Stimulated activated CD4-positive, alpha-beta T cell treated with anti-CD3 and anti-CD28 coated beads, Interleukin-15, amount 100 ng/mL, for 1 hour (primary cell): ENCODE measurements at places on chromosomes 13 and 19.

- DNase-seq, result no peak
Observed at GRCh38 chr13:102651392-102651791, 43.5 kb downstream of the METTL21C start.

DNA sequence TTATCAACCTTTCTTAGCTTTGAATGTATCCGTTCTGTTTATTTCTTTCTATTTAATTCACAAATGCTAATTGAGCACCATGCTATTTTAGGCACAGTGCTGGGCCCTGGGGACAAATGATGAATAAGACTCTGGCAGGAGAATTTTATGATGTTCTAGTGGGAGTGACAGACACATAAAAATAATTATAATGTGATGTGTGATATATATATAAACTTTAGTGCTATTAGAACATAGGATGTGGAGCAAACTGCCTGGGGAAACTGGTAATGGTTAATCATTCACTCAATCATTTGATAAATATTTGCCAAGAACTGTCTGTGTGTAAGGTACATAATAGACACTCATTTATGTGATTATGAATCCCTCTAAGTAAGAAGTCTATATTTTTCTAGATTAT lies 50.7 kb upstream of the FRY start:
- no peak for DNase-seq

DNA sequence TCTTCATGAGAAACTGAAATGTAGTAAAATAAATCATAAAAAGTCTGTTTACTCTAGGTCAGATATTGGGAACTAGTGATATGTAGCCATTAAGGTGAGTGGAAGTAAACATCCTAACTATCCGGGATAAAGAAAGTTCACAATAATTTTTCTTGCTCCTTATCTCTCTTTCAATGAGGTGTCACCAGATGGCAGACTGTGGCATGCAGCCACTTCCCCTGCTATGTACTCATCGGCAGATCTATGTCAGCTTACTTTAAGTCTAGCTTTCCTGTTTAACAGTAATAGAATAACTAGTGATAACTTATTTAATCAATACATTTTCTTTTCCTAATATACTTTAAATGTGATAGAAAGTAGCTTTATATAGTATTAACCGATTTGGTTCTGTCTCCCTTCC lies 181.9 kb downstream of the NDFIP2 start:
- DNase-seq, result no peak

GRCh38 chr19:11141937-11142527 lies 13.6 kb downstream of the SPC24 start:
- DNase-seq, result no peak

GRCh38 chr19:46297700-46298478 lies 1.0 kb downstream of the HIF3A start:
- DNase-seq, result no peak

DNA sequence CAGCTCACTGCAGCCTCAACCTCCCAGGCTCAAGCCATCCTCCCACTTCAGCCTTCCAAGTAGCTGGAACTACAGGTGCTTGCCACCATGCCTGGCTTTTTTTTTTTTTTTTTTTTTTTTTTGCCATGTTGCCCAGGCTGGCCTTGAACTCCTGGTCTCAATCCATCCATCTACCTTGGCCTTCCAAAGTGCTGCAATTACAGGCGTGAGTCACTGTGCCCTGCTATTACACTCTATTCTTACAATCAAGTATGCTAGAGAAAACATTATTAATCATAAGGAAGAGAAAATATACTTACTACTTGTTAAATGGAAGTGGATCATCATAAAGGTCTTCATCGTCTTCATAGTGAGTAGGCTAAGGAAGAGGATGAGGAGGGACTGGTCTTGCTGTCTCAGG lies 93.3 kb upstream of the DOCK9 start:
- no peak for DNase-seq

DNA sequence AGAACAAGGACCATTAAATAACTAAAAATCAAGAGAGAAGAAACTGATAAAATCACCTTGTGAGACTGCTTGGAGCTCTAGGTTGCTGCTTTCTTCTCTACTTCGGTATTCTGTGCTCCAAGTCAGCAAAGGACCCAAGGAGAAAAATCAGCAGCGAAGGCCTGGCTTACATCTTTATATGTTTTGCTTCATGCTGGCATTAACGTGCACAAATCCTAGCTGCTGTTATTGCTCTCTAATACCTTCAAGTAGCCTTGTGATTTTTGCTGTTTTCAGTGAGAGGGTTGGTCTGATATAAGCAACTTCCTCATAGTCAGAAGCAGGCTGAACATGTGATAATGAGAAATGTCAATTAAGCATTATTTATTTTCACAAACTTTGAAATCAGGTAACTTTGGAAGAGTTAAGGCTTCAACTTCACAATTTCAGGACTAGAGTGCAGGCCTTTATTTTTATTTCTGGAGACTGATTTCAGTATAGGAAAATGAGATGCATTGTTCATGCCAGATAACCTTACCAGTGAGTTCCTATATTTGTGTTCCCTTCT lies 365.1 kb downstream of the SLC7A1 start:
- no peak for DNase-seq

DNA sequence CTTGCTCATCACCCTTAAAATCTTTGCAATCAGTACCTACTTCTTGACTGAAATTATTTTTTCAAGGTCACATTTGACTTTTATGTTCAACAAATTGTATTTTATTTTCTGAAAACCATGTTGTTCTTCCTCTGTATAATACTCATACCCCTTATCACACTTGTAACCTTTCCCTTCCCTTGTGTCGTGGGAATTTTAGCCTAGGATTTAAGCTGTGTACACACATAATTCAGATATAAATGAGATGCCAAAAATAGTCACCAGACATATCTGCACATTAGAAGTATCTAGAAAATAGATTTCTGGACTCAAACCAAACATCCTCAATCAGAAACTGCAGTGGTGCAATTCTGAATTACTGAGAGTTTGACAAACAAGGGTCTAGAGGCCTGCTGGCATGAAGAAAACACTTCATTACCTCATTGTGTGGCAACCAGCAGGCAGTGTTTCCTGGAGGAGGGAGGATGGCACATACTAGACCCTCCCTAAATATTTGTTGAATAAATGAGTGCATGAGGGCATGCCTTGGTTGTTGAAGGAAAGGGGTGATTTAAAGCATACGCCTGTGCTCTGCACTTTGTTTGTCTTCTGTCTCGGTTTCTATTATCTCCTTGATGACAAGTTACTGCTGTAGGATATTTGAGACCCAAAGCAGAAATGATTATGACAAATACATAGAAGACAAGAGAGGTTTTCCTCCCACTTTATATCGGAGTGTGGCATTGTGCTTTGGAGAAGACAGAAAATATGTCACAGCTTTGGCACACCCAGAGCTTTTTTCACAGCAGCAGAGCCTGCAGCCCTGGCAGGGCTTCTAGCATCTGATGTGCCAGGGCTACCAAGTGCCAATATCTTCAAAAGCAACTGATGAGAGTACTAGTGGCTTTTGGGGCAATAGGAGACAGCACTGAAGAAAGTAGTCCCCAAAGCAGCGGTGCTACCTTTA lies 881.1 kb downstream of the PCDH9 start:
- no peak for DNase-seq

DNA sequence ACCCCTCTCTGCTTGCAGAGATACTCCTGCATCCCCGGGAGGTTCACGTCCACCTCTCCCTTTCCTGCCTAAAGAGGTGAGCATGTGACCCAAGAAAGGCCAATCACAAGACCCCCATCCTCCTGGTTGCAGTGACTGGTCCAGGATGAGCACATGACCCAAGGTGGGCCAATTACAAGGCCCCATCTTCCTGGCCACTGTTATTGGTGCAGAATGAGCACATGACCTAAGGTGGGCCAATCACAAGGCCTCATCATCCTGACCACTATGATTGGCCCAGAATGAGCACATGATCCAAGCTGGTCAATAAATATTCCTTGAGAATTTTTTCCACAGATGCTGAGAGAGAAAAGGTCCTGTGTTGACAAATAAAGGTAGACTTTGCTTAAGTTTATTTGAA lies 350.7 kb downstream of the EFNB2 start:
- DNase-seq, result no peak
